ENCODE measurements at places on chromosomes 7 and 10.

DNA sequence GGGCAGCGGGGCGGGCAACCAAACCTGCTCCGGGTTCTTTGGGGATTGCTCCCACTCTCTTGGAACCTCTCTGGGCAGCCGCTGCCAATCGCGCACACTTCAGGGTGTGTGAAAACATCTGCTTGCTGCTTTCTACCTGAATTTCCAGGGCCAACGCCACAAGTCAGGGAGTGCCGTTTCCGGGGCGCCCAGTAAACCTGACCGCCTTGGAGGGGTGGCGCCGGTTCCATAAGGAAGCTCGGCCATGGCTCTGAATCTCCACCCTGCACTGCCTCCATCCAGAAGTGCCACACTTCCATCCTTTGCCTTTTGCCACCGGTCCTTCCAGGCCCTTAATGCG lies 679 bp upstream of the AFAP1L2 start:
- no peak for DNase-seq

- DNase-seq, result no peak
These were observed 156.3 kb upstream of the COBL start for GRCh38 chr7:51472873-51473272.

DNA sequence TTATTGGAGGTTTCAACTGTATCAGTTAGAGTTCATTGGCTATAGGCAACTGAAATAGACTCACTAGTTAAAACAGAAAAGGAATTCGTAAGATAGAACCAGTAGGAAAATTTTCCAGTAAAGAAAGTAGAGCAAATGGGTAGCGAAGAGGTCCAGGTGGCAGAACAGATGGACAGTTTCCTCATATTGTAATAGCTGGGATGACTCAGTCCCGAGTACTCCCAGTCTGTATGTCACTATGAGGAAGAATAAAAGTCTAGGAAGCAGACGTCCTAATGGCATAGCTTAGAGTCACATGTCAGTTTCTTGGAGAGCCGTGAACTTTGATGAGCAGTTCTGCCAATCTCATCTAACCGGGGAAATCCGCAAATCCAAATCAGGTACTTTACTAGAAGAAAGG lies 95.3 kb downstream of the RNF32 start:
- no peak for DNase-seq

GRCh38 chr10:130915065-130915464 lies 396.5 kb downstream of the TCERG1L start:
- no peak for DNase-seq

DNA sequence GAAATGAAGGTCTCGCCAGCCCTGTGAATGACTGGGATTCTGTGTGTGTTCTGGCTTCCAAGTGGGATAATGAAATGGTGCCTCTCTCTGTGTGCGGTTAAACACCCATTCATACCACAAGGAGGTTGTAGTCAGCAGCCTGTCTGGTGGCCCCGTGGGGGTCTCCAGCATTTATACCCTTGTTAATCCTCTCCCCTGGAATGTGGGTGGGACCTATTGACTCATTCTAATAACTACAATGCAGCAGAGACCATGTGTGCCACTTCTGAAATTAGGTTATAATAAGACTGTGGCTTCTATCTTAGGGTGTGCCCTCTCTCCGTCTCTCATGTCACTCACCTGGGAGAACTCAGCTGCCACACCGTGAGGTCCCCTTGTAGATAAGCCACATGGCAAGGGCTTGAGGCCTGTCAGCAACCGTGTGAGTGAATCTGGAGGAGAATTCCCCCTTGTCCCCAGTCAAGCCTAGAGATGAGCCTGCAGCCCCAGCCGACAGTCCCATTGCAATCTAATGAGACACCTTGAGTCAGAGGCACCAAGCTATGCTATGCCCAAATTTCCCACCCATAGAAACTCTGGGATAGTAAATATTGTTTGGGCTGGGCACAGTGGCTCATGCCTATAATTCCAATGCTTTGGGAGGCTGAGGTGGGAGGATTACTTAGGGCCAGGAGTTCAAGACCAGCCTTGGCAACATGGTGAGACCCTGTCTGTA lies 106.8 kb downstream of the GALNT17 start:
- DNase-seq, result no peak
